ENCODE measurements at places on chromosomes 2 and 18.

- no peak for DNase-seq
Measured at GRCh38 chr2:84202166-84202565, 256.9 kb downstream of the SUCLG1 start.

GRCh38 chr2:198706476-198707082, 751.2 kb downstream of the SATB2 start:
- DNase-seq = no peak

GRCh38 chr2:70304498-70304897, 2.6 kb upstream of the FAM136A start:
- no peak for DNase-seq

GRCh38 chr2:44748-45341, 1.5 kb downstream of the FAM110C start:
- no peak for DNase-seq

- DNase-seq = no peak
Measured at GRCh38 chr2:45450634-45451033, 160.4 kb downstream of the SRBD1 start.

DNA sequence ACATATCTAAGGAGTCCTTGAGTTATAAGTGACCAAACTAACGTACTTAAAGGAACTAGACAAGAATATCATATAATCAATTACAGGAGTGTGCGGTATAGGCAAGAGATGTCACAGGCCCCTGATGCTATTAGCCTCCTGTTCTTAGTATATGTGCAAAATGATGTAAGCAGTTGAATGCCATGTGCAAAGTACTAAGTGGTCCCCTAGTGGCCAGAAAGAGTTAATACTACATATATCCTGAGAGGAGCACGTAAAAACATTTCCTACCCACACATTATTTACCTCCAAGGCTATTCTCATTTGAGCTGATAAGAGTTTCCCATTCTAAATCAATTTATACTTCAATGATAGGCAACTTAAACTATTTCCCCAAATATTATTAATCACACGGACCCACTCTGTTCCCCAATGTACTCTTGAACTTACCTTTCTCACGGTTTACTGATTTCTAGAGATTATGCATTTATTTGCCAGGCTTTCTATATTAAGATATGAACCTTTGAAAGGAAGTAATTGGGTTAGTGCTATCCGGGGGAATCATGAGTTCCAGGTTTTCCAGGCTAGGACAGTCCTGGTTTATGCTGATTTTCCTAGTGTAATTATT, 158.0 kb upstream of the KLHL14 start:
- no peak for DNase-seq

DNA sequence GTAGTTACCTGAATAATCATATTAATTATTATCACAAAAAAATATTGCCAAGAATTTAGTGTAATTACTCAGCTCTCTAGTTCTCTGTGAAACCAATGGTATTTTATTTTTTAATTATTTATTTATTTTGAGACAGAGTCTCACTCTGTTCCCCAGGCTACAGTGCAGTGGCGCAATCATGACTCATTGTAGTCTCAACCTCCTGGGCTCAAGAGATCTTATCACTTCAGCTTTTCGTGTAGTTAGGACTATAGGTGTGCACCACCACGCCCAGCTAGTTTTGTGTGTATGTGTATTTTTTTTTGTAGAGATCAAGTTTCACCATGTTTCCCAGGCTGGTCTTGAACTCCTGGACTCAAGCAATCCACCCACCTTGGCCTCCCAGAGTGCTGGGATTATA, 440.4 kb upstream of the CDH20 start:
- no peak for DNase-seq

Measured in hippocampal formation (tissue), 2 donors.